ENCODE measurements at places on chromosomes 12 and 14. TPM values are rescaled to one million over a fixed set of nuclear protein-coding genes. Genes with fewer than 3 reads are reported as not detected.

The CFAP73 gene
- total RNA-seq, result not detected

The RASSF9 gene
- 0.09 TPM for total RNA-seq

- DNase-seq, result no peak
Measured at GRCh38 chr12:105233041-105233905, 2.7 kb downstream of the APPL2 start.

GRCh38 chr12:32051511-32052211, 55.0 kb upstream of the BICD1 start:
- peak; percentile 17 for DNase-seq

DNA sequence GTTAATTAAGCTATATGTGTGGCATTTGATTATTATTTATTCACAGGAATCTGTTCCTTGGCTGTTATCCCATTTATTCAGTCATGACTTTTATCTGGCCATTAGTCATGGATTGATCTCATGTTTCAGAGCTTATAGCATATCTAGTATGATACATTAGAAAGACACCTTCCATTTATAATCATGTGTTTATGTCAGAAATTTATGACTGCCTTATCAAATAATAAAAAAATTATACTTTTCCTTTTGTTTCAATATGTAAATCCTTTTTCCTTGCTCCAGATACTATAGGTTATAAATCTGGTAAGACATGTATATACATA, 248.0 kb upstream of the PDE3A start:
- DNase-seq, result peak; percentile 16

DNA sequence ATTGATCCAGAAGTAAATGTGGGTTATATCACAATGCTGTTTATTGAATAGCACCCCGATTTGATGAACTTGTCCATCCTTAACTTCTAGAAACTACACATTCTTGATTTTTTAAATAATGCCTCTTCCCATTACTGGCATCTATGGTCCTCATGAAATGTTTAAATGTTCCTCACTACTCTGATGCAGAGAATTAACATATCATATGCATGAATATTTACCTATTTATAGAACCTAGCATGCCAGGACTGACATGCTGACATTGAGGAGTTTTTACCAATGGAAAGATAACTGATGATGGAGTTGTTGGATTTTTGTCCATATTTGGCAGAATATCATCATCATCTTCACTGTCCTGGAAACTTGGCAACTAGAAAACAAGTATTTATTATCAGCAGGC, 42.8 kb downstream of the MIS18BP1 start:
- DNase-seq, result no peak

- no peak for DNase-seq
Measured at GRCh38 chr12:118689793-118690192, 291.5 kb upstream of the SRRM4 start.

GRCh38 chr12:24229031-24229700, 279.7 kb upstream of the SOX5 start:
- DNase-seq, result no peak

- no peak for DNase-seq
Measured at GRCh38 chr12:116288735-116289134, 11.2 kb upstream of the MED13L start.

GRCh38 chr12:19894803-19895202, 455.5 kb downstream of the AEBP2 start:
- DNase-seq, result no peak

Measured in A673 (cell line).